Fibroblast of pulmonary artery (primary cell): ENCODE measurements at places on chromosomes 2 and 18.

DNA sequence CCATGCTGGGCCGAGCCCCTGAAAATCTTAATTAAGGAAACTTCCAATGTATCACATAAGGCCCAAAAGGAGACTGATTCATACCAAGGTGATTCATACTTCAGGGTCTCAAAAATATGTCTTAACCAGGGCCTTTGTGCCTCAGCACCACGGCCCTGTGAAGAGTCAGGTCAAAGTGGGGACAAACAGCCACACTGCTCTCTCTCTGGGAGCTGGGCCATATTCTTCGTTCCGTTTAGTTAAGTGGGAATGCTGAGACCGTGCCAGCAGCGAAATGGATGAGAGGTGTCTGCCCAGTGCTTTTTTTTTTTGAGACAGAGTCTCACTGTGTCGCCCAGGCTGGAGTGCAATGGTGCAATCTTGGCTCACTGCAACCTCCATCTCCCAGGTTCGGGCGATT lies 9.3 kb upstream of the PTMA start:
- no peak for DNase-seq

DNA sequence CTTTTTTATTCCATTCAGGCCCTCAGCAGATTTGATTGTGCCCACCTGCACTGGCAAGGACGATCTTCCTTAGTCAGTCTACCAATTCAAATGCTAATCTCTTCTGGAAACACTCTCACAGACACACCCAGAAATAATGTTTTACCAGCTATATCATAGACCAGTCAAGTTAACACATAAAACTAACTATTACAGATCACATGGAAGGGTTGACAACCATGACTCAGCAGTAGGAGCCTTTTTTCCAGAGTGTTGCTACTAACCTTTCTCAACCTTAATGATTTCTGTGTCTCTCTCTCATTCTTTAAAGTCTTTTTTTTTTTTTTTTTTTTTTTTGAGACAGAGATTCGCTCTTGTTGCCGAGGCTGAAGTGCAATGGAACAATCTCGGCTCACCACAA lies 143.5 kb upstream of the MSH6 start:
- no peak for DNase-seq

DNA sequence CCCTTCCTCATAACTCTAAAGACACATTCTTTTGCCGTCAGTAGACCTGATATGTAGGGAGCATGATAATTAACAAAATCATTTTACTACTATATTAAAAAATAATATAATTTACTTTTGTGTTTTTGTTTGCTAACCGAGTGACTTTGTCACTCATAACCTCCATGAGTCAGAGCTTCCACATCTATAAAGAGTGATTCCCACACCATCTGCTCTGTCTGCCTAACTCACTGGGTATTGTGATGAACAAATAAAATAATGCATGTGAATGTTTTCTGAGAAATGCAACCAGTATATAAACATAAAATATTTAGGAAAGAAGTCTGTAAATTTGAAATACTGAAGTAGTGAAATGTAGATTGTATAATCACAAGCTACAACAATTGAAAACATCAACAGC lies 123.4 kb upstream of the DSEL start:
- DNase-seq = no peak

DNA sequence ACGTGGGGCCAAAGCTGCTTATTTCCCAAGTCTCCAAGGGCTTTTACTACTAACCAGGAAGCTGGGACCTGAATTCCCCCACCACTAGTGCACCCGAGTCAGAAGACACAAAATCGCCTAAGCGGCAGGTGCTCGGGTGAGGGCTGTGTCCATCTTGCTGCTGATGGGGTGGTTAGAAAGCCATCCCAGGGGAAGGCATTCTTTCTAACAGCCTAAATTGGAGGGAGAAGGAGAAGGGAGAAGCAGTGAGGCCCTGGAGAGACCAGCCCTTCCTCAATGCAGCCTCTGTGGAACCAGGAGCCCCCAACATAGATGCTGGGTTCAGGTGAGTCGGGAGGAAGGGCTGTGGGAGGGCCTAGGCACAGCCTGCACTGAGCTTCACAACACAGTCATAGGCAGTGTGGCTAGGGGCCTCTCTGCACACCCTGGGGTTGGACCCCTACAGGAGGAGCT lies 1.9 kb upstream of the PROM2 start:
- no peak for DNase-seq

DNA sequence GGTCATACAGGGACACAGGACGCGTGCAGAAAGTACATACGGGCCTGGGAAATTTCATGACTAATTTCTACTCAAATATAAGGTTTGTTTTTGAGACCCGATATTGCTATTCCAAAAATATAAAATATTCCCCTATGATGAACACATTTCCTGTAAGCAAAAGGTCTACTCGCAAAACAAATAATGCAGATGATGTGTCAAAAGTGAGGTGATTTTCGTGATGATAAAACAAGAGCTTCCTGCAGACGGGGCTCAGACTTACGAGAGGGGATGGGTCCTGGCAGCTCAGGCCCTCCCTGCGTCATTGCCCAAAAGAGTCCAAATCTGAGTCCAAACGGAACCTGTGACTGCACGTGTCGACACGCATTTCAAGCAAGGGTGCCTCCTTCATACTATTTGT lies 62.7 kb downstream of the MBP start:
- no peak for DNase-seq

DNA sequence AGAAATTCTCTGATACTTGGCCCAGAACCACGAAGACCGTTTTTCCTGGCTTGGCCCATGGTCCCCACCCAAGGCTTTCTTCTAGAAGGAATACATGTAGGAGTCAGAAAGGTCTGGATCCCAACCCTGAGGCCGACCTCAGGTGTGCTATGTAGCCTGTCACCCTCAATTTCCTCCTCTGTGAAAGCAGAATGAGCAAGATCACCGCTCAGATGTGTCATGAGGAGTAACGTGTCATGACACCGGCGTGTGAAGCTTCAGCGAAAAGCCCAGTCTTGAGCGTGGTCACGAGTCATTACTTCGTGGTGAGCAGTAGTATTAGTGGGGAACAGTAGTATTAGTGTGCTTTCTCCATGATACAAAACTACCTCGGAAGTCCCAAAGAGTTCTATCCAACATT lies 103.4 kb downstream of the ALPK2 start:
- DNase-seq = no peak

DNA sequence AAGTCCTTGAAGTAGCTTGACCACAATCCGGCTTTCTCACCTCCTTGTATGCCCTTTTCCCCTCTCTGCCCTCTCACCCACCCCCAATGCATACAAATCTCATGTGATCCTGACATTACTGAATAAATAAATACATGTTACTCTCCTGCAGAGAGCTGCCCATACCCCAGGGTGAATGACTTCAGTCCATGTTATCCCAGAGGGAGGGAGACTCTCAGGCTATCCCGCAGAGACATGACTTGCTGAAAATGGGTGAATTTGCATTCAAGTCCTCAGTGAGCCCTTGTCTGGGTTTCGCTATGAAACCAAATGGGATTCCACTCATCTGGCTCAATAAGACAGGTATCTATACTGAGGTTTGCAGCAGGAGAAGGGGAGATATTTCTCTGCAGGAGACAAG lies 168.5 kb downstream of the FHOD3 start:
- no peak for DNase-seq

DNA sequence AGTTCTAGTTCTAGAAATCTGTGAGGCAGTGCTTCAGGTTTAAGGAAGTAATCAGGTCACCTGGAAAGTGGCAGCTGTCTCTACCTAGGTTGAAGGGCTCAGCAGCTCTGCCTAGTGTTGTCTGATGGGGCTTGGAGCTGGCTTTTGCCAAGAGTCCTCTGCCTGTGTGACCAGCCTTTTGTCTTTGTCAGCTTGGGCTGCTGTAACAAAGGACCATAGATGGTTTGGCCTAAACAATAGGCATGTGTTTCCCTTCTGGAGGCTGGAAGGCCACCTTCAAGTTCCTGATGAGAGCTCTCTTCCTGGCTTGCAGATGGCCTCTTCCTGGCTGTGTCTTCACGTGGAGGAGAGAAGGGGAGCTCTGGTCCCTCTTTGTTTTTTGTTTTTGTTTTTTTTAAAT lies 13.3 kb downstream of the UBE2F start:
- no peak for DNase-seq

- DNase-seq = peak; percentile 82
These were observed 813 bp upstream of the MEIS1 start for GRCh38 chr2:66433945-66434678.

GRCh38 chr2:206192157-206192556 lies 32.5 kb downstream of the EEF1B2 start:
- no peak for DNase-seq

- no peak for DNase-seq
These were observed 50.1 kb downstream of the CCDC74A start for GRCh38 chr2:131577812-131578211.
